ENCODE measurements at places on chromosomes 5 and 9.

GRCh38 chr5:134110382-134110781 lies 4.1 kb upstream of the TCF7 start:
- DNase-seq: no peak

- no peak for DNase-seq
Measured at GRCh38 chr9:36876056-36876455, 158.0 kb downstream of the PAX5 start.

GRCh38 chr5:31674371-31674951 lies 35.5 kb downstream of the PDZD2 start:
- DNase-seq: no peak

DNA sequence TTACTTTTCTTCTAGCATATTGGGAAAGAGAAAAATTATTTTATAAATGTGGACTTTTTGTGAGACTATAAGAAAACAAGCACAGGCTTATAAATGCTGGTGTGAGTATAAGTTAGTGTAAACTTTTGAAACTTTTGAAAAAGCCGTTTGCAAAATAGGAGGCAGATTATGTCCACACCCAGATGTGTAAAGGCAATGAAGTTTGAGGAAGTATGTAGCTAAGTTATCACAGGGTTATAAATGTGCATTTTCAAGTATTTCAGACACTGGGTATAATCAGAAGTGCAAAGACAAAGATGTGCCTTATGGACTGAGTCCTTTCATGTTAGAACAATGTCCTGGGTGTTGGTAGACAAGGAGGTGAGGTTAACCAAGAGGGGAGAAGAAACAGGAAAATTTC lies 85.5 kb downstream of the ANXA1 start:
- no peak for DNase-seq

DNA sequence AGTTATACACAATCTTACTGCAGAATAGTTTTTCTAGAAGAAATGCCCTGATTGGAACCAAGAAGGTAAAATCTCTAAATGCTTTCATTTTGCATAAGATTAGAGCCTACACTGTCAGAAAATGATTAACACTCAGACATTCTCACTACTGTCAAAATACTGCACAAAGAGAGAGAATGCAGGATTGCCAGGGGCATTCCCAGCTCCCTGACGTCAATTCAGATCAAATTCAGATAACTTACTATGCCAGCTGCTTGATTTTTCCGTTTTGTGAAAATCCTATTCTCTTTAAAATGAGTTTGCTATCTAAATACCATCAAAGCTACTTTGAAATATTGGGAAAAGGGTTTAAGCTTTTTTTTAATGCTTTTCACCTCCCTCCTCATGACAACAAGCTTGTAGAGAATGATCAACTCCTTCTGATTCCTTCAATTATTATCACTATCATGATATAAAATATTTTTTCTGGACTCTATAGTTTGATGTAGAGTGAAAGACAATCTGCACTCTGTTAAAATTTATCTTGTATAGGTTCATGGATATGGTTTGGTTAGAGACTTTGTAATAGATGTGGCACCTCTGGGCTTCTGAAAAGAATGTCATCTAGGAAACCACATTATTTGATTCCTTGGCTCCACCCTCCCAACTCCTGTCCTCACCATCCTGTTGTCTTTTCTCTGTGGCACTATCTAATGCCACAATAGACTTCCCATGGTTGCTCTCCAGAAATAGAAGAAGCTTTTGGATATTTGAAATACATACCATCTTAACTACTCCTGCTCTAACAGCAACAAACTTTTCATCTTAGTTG lies 407.7 kb downstream of the PDE4D start:
- DNase-seq: no peak

- no peak for DNase-seq
Measured at GRCh38 chr5:15763754-15764153, 263.8 kb downstream of the FBXL7 start.

GRCh38 chr9:98235126-98235525 lies 20.3 kb downstream of the TBC1D2 start:
- no peak for DNase-seq

- DNase-seq: no peak
Measured at GRCh38 chr5:85388770-85389169, 1004.1 kb upstream of the EDIL3 start.

- DNase-seq: no peak
Measured at GRCh38 chr9:133603135-133603927, 5.9 kb downstream of the FAM163B start.

DNA sequence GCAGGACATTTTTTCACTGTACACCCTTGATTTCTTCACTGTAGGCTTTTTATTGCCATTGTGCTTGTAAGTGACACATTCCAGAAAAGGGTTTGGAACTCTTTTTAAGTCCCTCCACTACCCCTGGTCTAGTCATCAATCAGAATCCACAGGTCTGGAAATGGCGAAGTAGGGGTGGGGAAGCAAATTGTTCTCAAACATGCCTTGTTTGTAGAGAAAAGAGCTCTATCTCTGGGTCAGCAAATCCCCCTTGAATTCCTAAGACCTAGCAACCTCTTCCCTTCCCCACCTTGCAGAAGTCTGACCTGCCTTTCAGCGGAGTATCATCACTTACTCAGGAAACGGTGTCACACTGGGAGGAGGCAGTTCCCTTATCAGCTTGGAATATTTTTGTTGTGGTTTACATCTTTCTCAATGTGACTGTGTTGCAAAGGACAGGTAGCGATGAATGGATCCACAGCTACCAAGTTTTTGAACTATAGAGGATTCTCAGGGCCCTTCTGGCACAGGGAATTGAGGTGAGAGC lies 3.2 kb downstream of the SH3RF2 start:
- DNase-seq: no peak

- DNase-seq: no peak
Measured at GRCh38 chr9:110065532-110065931, 142.4 kb downstream of the C9orf152 start.

- no peak for DNase-seq
Measured at GRCh38 chr5:123673107-123673506, 161.1 kb downstream of the CSNK1G3 start.

DNA sequence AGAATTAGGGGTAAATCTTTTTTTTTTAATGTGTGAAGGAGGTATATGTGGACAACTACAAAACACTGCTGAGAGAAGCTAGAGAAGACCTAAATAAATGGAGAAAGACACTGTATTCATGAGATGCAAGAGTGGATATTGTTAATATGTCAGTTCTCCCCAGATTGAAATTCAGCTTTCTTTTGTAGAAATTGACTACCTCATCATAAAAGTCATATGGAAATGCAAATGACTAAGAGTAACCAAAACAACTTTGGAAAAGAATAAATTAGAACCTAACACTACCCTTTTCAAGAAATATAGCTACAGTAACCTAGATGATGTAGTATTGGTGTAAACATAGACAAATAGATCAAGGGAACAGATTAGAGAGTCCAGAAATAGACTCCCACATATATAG lies 400.7 kb downstream of the ADGRV1 start:
- no peak for DNase-seq

- no peak for DNase-seq
Measured at GRCh38 chr5:141514330-141515133, 25.7 kb downstream of the PCDHGC5 start.

DNA sequence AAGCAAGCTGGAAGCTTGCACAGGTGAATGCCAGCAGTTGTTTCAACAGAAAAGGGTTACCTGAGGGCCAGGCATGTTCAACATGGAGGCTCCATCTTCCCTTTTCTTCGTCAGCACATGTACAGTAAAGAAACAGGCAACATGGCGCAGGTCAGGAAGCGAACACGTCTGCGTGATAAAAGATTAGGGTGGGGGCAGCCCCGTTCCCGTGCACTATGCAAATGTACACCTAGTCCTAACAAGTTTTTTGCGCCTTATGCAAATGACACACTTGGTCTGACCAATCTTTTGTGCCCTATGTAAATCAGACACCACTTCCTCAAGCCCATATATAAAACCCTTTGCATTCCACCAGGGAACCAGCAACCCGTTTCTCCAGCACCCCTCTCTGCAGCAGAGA lies 452.1 kb upstream of the PTPRD start:
- no peak for DNase-seq

DNA sequence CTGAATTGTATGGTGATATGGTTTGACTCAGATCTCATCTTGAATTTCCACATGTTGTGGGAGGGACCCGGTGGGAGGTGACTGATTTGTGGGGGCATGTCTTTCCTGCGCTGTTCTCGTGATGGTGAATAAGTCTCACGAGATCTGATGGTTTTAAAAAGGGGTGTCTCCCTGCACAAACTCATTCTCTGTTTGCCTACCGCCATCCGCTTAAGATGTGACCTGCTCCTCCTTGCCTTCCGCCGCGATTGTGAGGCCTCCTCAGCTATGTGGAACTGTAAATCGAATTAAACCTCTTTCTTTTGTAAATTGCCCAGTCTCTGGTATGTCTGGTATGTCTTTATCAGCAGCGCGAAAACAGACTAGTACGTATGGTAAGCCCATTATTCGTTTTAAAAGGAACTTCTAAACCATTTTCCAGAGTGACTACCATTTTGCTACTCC lies 48.7 kb downstream of the SLC36A1 start:
- no peak for DNase-seq

GRCh38 chr9:132669698-132670456 lies at the start of gene DDX31:
Gene DDX31, minus strand, starts transcription at chr9:132669983. Its CDS starts 49 bp downstream, at chr9:132669934.
- DNase-seq: no peak

DNA sequence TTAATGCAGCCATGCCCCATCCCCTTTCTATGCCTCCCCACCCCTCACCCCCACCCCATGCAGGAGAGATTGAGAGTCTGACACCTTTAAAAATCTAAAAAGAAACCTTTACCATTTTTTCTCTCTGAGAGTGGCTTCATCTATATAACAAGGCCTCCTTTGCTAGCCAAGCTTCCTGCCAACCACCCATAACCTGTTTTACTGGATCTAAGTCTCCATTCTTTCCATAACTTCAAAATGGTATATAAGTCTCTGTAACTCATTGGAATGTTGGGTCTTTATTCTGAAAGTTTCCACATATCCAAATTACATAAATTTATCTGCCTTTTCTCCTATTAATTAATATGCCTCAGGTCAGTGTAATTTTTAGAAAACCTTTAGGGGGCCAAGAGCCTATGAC lies 1174.0 kb downstream of the MAT2B start:
- DNase-seq: no peak

DNA sequence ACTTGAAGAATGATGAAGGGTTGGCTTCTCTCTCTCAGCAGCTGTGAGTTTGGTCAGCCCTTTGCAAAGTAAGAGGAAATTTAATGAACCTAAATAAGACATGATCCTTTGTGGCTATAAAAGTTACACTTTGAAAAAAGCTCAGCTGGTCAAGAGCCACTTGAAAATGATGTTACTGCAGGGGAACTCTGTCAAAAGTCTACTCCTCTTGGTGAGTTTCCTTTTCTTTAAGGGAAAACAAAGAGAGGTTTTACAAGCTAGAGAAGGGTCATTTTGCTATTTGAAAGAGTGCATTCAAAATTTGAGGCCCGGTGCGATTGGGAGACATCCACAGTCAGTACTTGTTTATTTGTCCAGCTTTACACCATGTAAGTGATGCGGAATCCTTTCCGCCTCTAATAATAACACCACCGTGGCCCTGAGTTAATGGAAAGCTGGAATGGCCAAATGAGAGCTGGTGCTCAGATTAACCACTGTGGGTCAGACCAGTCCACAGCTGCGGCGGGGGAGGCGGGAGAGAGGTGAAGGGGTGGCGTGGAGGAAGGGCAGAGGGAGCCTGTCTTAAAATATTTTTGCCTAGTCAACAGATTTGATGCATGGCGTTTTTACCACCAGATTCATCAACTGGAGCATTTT lies 404.0 kb downstream of the TLE4 start:
- no peak for DNase-seq

- no peak for DNase-seq
Measured at GRCh38 chr9:119877306-119877705, 508.1 kb upstream of the BRINP1 start.

GRCh38 chr5:110032376-110032775 lies 342.6 kb downstream of the MAN2A1 start:
- no peak for DNase-seq

GRCh38 chr5:10366310-10367272 lies 13.1 kb downstream of the MARCHF6 start:
- no peak for DNase-seq

DNA sequence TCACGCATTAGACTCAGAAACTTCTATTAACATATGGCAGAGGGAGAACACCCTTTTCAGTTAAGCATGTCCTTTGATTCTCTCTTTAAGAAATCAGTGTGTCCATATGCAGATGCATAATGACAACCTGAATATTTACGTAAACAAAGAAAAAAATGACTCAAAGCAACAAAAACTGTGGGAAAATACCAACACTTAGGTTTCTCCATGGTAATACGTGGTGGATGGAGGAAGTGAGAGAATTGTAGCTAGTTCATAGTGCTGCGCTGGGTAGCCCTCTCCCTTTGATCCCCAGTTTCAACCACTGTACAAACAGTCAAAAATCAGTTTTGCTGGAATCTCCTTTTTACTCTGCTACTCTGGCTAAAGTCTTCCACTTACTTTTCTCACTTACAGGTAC lies 2.0 kb upstream of the MAP3K1 start:
- DNase-seq: no peak

DNA sequence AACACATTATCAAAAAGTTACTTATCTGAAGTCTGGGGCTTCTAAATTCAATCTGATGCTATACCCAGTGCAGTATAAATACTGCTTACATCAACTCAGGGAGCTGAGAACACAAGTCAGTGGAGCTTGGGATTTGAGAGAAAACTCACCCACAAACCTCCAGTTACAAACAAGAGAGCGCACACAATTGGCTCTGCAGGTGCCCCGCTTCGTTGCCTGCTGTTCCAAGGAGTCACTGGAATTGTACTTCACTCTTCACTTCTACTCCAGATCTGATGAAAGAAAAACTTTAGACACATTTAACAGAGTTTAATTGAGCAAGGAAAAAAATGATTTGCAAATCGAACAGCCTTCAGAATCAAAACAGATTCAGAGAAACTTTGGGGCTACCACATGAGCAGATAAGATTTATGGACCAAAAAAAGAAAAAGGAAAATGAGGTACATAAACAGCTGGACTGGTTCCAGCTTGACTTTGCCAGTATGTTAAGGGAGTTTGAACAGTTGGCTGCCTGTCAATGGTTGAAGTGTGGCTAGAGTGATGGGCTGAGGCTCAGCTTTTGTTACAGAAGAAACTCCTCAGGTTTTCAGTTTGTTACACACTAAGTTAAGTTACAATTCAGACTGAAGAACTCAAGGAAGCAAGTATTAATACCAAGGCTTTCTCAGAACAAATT lies 156.6 kb downstream of the AOPEP start:
- no peak for DNase-seq
